Activated CD4-positive, alpha-beta T cell treated with anti-CD3 and anti-CD28 coated beads for 24 hours (primary cell): ENCODE measurements at places on chromosomes 5 and 9.

GRCh38 chr5:87899208-87899661 lies 369.4 kb downstream of the TMEM161B start:
- DNase-seq, result no peak

GRCh38 chr9:16238623-16239138 lies 631.8 kb downstream of the BNC2 start:
- no peak for DNase-seq

DNA sequence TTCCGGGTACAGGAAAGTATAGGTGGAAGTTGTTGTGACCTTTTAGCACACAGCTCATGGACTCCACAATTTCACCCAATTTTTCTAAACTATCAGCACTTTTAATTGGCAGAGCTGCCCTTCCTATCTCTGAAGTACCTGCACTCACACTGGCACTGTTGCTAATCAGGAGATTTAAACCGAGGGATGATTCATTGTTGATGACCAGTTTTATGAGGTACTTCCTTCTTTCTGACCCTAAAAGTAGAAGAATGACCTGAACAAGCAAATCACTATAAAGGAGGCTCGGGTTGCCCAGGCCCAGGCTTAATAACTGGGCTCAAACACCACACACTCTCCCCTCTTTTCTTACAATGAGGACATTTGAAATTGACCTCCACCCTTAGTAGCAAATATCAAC lies 105.9 kb downstream of the KCNN2 start:
- DNase-seq, result no peak

DNA sequence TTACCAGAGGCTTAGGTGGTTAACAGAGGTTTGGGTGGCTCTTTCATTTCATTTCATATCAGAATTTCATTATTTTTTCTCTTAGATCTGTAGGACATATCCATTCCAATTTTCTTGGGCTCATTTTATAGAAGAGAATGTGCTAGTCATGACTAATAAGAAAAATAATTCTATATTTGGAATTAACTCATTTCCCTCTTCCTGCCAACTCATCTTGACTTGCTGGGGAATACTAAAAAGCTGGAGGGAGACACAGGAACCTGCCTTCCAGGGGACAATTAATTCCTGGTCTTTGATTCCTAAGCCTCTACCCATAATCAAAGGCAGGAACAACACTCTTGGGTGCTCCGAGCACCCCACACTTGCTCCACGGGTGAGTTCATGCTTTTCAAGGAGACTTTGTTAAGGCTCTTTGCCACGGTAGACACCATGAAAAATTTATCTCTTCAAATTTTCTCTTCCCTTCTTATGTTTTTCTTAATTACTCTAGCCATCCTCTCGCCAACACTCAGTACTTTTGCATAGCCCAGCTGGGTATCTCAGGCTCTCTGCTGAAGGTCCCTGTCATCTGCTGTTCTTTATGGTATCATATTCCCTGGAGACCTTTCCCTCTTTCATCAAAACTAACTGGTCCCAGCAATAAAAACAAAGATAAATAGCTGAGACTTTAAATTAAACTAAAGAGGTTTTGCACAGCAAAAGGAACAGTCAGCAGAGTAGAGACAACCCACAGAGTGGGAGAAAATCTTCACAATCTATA lies 273.9 kb downstream of the NPR3 start:
- DNase-seq, result no peak

- DNase-seq, result no peak
These were observed 41.3 kb upstream of the CDKN2AIPNL start for GRCh38 chr5:134453016-134453415.

DNA sequence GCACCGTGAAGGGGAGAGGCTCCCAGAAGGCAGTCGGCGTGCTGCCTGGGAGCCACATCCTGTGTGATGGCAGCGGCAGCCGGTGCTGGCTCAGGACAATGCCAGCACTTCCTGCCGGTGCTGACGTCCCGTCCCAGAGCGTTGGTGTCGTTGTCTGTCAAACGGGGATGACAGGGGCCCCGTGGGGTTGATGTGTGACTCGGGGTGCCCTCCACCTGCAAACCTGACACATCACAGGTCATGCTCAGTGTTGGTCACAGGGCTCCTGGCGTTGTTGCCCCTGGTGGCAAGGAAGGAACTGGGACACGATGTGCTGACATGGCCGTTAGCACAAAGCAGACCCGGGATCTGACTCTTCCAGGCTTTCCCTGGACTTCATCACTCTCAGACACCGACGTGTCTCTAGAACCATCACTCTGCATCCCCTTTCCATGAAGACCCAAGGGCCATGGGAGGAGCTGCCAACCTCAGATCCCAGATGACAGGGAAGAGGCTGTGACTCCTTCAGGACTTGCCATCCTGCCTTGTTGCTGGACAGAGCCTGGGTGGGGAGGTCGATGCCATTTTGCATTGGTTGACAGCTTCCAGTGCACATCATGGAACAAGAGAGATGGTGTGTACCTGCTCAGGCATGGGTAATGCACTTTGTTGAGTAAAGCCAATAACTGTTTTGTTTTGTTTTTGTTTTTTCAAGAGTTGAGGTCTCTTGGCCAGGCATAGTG lies 21.5 kb downstream of the PLPP7 start:
- peak; percentile 24 for DNase-seq

GRCh38 chr5:111434800-111435199 lies 77.5 kb downstream of the STARD4 start:
- no peak for DNase-seq

- no peak for DNase-seq
These were observed 36.0 kb downstream of the ST8SIA4 start for GRCh38 chr5:100867039-100867562.

DNA sequence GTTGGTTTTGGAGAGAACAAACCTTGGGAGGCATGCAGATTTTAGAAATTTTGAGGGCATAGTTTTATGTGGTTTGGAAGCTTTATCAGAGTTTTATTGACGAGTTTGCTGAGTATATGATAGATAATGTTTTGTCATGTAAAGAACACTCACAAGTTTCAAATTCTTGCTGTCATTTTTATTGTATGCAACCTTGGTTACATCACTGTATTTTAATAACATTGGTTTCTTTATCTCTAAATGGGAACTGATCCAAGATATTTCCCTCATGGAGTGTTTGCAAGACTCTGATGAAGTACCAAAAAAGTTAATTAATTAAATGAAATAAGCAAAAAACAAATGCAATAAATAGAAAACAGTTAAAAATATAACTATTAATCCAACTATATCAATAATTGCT lies 170.3 kb downstream of the SMC2 start:
- DNase-seq, result no peak

DNA sequence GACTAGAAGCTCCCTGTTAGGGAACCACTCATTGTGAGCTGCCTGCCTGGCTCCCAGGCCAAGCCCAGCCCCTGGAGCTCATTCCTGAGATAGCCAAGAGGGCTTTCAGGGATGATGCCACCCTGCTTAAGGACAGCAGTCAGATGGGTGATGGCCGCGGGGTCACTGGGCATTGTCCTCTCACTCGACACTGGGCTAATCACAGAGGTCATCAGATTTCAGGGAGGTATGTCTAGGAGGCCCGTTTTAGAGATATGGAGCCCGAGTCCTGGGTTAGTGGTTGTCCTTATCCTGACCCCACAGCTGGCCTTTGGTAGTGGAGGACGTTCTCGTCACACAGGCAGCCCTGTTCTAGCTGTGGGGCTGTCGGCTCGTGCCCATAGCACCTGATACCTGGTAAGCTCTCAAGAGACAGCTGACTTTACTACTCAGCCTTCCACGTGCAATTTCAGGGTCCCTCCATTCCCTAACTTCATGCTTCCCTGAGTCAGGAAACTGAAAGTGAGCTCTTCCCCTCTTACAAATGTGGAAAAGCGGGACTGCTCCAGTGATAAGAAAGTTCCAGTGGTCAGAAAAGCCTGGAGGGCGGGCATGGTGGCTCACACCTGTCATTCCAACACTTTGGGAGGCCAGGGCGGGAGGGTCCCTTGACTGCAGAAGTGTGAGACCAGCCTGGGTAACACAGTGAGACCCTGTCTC lies 7.1 kb upstream of the PTGES start:
- no peak for DNase-seq

- peak; percentile 75 for DNase-seq
These were observed 19.3 kb downstream of the PPIP5K2 start for GRCh38 chr5:103139264-103139865.

DNA sequence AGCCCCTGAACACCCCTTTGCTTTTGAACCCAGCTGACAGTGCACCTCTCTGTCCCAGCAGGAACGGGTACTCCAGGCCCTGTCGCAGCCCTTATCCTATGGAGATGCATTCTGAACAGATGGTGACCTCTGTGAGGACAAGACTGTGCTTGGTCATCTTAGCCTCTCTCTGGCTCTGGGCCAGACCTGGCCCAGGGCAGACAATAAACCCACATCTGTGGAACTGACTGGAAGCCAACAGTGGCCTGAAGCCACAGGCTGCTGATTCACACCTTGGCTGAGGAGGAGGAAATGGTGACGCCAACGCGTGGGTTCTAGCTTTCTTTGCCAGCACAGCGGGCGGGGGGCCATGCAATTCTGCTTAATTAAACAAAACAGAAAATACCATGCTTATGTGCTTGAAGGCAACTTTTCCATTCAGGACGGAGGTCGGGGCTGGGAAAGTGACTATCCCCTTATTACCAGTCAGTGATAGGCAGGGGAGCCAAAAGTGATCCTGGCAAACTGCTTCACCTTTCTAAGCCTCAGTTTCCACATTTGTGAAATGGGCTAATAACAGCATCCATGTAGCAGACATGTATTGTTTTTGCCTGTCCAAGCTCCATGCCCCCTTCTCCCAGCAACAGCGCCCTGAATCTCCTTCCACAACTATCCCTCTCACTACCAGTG lies 10.8 kb downstream of the SH3PXD2B start:
- DNase-seq, result no peak

GRCh38 chr9:4508246-4508906 lies 18.1 kb downstream of the SLC1A1 start:
- DNase-seq, result no peak

- no peak for DNase-seq
These were observed 262.4 kb downstream of the SEMA5A start for GRCh38 chr5:9283473-9283872.

- no peak for DNase-seq
These were observed 105.8 kb upstream of the IL6ST start for GRCh38 chr5:56100439-56101176.

GRCh38 chr5:90050103-90050502 lies 359.5 kb downstream of the CETN3 start:
- no peak for DNase-seq

DNA sequence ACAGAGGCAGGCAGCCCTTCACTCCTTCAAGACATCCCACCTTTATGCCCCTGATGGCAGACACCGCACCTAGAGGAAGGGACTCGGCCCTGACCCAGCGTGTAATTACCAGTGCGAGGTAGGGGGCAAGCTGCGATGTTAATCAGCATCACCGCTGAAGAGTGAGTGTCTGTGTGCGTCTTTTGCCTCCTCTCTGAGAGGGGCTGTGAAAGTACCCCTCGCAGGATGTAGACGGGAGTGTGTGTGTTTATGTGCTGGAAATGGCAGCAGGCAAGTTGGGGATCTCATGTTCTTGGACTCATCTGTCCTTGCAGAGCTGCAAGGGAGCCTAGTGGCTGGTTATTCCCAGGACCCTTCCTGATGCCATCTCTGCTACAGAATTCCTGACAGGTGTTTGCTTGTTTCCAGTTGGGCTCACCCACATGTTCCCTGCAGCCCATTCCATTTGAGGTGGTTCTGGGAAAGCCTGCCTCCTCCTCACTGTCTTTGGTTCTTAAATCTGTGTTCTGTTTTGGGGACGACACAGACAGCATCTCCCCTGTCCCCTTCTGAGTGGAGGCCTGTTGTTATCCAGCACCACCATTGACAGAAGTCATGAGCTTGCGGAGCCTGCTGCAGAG lies 70.5 kb downstream of the ZNF618 start:
- DNase-seq, result no peak

- DNase-seq, result no peak
These were observed 17.1 kb downstream of the RFX3 start for GRCh38 chr9:3508521-3509291.

DNA sequence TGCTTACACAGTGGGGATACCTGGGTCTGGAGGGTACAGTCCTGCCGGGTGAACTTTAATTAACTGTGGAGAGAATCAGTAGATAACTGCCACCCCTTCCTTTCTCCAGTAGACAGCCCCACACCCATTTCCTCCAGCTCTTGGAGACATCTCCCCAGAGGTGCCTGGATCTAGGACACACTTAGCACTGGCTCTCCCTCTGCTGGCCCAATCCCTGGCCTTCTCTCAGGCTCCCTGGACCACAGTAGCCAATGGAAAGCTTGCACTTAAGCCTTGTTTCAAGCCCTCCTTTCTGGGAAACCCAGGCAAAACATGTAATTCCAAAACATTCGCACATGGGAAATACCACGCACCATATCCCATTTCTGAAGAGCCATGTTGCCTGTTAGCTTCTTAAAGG lies 169.2 kb upstream of the GAS1 start:
- no peak for DNase-seq

DNA sequence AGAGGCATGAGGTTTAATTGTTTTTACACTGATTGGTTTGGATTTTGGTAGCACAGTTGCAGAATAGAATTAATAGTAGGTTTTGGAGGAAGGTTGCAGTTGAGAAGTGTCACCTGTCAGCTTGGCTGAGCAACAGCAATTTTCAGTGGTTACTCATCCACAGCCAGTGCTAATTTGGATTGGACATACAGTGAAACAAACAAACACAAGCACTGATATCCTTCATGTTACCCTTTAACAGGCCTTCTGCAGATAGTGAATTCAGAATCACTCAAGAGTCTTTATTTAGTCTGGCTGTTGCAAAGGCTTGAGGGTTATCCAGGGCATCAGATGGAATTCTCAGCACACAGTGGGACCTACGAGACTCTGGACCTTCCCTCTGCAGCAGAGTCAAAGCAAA lies 31.8 kb upstream of the POU4F3 start:
- no peak for DNase-seq

- no peak for DNase-seq
These were observed 18.6 kb downstream of the MLLT3 start for GRCh38 chr9:20603524-20604268.

DNA sequence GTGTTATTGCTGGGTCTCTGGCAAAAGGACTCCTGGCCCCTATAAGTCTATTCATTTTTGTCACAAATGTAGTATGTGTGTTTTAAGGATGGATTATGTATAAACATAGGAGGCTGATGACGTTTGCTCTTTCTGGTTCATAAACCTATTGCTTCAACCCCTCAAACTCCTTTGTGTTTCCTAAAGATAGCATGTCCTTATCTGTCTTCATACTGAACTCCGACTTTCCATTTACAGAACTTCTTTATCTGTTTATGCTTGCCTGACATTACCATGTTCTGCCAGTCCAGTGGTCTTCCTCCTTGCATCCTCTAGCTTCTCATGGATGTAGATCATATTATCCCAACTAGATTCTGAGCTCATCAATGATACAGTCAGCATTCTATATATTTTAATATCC lies 46.1 kb downstream of the ARHGEF28 start:
- DNase-seq, result no peak

- no peak for DNase-seq
These were observed 177.6 kb upstream of the TLX3 start for GRCh38 chr5:171131497-171131896.

DNA sequence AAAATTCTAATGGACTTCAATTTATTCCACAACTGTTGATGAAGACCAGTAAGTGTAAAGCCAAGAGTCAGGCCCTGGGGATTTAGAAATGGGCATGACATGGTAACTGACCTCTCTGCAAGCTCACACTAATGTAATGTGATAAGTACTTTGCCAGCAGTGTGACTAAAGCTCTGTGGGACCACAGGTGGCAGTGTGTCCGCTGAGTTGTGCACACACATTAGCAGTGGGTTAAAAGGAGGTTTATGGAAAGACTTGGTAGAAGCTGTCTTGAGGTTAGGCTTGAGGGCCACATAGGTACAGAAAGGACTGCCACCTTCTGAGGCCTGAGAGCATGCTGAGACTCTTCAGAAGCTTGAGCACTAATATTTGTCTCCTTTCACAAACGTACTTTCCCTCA lies 67.6 kb downstream of the UBAP1 start:
- no peak for DNase-seq

GRCh38 chr9:75061169-75061568 lies 26.8 kb downstream of the NMRK1 start:
- no peak for DNase-seq
